Osteocyte (in vitro differentiated cells): ENCODE measurements at places on chromosomes 5 and 9. TPM values are rescaled to one million over a fixed set of nuclear protein-coding genes. Genes with fewer than 3 reads are reported as not detected.

DNA sequence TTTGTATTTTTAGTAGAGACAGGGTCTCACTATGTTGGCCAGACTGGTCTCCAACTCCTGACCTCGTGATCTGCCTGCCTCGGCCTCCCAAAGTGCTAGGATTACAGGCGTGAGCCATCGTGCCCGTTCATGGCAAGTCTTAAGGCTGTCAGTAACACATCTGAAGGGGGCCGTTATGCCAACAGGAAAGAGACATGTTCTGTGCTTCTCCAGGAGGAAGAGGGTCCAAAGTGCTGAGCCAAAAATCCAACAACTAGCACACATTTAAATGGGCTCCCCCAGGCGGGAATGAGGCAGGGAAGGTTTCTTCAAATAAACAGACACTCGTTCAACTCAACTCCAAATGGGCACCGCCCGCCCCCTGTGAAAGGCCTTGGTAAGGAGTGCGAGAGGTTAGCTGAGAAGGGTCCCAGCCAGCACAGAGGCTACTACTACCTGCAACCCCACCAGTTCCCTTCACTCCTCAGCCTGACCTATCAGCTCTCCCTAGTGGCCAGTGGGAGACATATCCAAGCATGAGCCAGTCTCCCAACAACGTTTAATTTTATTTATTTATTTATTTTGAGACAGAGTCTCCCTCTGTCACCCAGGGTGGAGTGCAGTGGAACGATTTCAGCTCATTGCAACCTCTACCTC is 84.1 kb upstream of the DMRT1 start:
- DNase-seq: no peak

DNA sequence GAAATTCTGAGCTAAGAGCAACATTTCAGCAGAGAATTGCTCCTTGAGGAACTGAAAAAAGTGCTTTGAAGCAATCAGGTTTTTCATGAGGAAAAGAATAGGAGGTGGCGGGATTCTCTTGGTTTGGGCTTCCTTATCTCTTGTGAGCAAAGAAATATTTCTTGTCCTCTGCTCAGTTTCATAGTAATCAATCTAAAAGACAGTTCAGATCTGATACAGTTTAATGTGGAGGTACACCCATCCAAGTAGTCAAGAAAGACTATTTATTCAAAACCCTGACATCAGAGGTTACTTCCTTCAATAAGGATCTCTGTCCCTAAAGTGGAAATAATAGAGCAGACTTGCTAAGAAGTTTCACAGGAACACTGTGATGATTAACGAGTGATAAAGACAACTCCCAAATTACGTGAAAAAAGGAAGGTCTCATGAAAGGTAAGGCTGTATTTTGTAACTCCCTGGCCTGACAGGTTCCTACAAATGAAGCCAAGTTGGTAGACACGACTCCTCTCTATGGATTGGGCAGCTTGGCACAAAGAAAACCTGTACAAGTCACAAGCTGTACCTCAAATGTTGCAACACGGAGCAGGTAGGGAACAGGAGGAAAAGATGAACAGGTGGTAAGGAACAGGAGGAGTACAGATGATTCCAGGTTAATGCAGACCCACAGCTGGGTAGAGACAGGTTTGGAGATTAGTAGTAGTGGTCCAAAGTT is 94.1 kb downstream of the SUSD1 start:
- no peak for DNase-seq

DNA sequence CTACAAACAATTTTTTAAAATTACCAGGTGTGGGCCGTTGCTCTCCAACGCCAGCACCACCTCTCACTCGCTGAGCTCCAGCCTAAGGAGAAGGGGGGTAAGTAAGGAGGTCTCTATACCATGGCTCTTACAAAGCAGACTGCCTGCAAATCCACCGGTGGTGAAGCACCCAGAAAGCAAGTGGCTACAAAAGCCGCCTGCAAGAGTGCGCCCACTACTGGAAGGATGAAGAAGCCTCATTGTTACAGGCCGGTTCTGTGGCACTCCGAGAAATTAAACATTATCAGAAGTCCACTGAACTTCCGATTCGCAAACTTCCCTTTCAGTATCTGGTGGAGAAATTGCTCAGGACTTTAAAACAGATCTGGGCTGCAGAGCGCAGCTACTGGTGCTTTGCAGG is 46.0 kb downstream of the CDO1 start:
- DNase-seq: no peak

DNA sequence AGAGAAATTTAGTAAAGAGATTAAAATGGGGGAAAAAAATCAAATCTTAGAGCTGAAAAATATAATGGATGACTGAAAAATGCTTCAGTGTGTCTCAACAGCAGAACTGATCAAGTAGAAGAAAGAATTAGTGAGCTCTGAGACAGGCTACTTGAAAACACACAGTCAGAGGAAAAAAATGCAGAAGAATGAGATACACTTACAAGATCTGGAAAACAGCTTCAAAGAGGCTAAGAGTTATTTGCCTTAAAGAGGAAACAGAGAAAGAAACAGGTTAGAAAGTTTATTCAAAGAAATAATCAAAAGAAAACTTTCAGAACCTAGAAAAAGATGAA is 70.5 kb upstream of the OR2K2 start:
- no peak for DNase-seq

- DNase-seq: no peak
Measured at GRCh38 chr9:80175286-80176150, 603.8 kb downstream of the TLE4 start.

DNA sequence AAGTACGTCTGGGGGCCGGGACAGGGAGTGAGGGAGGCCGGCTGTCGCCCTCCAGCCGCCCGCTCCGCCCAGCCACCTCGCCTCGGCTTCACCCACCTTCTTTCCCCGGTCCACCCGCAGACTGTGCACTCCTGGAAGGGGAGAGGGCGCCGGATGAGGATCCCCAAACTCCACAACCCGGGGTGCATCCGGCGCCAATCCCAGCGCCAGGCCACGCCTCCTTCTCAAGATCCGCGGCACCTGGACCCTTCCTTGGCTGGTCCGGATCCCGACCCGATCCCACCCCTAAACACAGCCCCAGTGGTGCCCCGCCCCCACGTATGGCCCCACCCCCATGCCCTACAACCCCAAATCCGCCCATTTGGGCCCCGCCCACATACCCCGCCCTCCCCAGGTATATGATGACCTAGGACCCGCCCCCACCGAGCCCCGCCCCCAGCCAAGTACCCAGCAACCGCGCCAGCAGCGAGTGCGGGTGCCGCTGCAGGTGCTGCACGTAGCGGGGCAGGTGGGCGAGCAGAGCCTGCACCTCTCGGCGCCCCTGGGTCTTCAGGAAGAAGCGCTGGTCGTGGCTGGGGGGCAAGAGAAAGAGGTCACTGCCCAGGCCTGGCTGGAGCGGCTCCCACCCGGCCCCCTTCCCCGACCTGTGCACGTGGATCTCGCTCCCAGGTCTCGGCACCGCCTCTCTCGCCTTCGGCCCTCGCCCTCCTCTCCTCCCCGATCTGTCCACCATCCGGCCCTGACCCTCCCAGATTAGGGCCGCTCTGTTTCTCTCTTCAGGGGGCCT is 3.2 kb downstream of the PIP5KL1 start:
- no peak for DNase-seq

GRCh38 chr5:101473483-101473882 is 570.4 kb upstream of the ST8SIA4 start:
- DNase-seq: no peak

NR5A1 gene
- total RNA-seq: not detected in 2 replicates

- no peak for DNase-seq
Measured at GRCh38 chr9:70506159-70506558, 91.7 kb upstream of the KLF9 start.

DNA sequence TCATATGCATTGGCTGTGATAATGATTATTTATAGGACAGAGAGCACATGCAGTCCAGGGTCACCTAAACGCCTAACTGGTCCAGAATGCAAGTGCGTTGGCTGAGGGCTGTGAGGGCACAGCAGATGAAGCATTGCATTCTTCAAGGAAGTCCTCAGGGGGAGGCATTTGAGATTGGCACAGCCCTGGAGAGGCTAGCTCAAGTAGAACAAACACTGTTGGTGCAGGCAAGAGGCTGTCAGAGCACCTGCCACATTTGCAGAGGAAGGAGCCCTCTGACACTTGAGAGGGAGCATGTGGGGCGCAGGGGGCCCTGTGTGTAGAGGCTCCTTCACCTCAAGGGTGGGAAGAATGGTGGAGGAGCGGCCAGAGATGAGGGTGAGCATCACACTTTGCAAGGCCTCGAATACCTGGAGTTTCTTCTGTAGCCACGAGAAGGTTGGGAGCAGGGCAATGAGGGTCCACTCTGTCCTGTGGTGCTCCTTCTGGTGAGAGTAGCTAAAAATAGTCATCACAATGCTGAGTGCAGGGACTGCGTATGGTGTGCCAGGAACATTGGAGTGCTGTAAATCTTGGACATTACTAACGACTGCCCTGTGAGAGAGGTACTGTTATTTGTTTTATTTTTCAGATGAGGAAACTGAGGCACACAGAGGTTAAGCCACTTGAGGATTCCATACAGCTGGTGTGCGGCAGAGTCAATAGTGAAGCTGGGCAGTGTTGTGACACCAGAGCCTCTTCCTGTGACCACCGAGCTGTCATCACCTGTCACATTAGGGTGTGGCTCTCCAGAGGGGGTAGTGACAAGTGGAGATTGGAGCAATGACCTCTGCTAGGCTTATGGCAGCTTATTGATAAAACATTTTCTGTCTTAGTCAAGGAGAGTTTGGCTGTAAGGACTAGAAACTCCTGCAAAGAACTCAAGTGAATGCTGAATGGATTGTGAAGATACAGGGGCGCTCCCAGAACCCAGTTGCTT is 100.2 kb downstream of the PIP5K1B start:
- DNase-seq: no peak

GRCh38 chr5:54821445-54822323 is 163.7 kb downstream of the ESM1 start:
- DNase-seq: no peak

- no peak for DNase-seq
Measured at GRCh38 chr9:113247640-113248039, 26.3 kb downstream of the SLC31A1 start.

DNA sequence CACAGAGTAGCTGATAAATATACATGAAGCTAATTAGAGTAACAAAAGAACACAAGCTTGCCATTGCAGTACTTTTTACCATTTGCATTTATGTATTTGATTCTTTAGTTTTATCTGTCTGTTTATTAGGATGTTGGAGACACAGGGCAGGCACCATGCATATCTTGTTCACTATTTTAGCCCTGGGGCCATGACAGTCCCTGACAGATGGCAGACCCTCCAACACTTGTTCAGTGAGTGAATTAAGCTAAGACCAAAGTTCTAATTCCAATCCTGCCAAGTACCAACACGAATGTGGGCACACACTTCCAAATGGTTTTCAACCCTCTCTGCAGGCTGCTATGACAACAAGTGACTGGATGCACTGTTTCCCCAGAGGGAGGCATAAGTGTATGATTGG is 12.0 kb upstream of the RARS1 start:
- DNase-seq: no peak

- DNase-seq: no peak
Measured at GRCh38 chr9:125961072-125961471, 213.9 kb downstream of the PBX3 start.

GRCh38 chr5:76303921-76304320 is 99.2 kb upstream of the IQGAP2 start:
- no peak for DNase-seq

DNA sequence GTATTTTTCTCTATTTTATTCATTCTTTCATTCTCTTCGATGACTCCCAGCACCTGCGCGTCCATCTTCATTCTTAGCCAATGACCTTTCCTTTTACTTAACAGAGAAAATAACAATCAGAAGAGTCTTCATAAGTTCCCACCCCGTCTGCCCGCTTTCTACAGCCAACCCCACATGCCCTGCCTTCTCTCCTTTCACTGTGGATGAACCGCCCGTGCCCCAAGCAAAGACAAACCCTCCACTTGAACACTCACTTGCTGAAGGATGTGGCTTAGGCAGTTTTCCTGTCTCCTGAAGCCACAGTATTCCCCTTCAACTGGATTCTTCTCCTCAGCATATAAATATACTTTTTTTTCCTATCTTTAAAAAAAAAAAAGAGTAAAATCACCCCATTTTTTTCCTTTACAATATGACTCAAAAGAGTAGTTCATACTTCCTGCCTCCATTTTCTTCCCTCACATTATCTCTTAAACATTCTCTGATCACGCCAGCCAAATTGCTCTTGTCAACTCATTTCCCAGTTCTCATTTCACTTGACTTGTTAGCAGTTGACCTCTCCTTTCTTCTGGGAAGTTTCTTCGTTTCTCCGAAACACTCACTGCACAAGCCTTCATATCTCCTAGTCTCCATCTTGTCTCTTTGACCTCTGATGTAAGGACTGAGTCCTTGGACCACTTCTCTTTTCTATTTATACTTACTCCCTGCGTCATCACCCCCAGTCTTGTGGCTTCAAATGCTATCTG is 11.1 kb downstream of the NIPSNAP3B start:
- DNase-seq: no peak

SELENOP gene
- 55.8 and 70.3 TPM in 2 replicates for total RNA-seq

C5orf58 gene
- not detected in 2 replicates for total RNA-seq

DNA sequence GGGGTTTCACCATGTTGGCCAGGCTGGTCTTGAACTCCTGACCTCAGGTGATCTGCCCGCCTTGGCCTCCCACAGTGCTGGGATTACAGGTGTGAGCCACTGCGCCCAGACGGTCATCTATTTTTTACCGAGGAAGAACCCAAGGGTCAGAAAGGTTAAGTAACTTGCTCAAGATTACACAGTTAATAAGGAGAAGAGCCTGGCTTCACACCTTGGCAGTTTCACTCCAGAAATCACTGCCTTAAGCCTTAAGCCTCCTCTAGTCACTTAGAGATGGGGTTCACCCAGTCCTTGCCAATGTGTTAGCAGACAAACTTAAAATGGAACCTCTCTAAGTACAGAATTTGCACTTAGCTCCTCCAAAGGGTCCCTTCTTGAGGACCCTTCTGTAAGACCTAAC is 116.3 kb downstream of the PTTG1 start:
- no peak for DNase-seq

- no peak for DNase-seq
Measured at GRCh38 chr9:134842321-134842720, 38.3 kb upstream of the FCN2 start.

GRCh38 chr9:104412238-104412637 is 91.8 kb upstream of the OR13F1 start:
- no peak for DNase-seq

DNA sequence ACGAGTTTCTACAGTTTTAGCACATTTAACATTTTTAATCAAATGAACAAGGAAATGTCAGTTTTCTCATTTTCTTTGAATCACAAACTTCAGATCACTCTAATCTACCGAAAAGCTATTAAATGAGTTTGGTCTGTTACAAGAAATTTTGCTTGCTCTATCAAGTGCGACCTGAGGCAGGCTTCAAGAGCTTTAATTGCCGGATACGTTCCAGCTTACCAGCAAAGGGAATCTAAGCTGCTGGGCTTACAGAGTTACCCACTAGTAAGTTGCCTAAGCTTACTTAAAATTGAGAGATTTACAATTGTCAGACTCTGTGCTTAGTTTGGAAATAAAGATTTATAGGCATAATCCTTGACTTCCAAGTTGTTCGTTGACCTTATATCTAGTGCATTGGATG is 10.6 kb downstream of the SCGB3A1 start:
- DNase-seq: no peak

- no peak for DNase-seq
Measured at GRCh38 chr9:130214776-130215340, 42.7 kb downstream of the NCS1 start.

GRCh38 chr5:96658272-96658671 is 3.9 kb upstream of the CAST start:
- no peak for DNase-seq
